Glutamatergic neuron (in vitro differentiated cells): ENCODE measurements at places on chromosomes 3 and 15.

DNA sequence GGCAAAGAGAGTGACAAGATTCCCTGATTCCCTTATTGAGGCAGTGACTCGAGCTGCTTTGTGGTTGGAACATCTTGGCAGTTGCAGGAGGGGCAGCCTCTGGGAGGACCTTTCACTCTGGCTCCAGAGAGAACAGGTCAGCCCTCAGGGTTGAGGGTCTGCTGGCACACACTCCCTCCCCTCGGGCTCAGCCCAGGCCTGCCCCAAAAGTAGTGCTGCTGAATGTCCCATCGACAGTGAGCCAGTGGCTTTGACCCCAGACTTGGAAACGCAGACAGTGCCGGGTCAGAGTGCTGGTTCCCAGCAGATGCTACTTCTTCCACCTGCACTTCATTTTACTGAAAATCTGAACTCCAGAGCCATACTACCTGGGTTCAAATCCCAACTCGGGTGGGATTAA is 25.6 kb upstream of the ATP2B2 start:
- DNase-seq = no peak

GRCh38 chr3:50302095-50303012 is 1.0 kb downstream of the HYAL1 start:
- DNase-seq = no peak

DNA sequence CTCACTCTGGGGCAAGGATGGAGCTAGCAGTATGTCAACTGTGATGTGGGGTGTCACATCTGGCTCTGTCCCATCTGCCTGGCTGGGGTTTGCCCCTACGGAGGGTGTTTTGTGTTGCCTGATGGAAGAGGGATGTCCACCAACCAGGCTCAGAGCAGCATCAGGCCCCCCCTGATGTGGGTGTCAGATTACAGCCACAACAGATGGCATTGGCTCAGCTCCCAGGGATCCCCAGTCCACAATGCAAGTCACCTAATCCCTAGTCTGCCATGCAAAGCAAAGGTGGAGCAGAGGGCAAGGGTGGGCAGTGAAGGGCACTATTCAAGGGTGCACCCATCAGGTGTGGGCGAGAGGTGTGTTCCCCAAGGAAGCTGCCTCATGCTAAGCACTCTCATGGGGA is 48.9 kb upstream of the AMOTL2 start:
- peak; percentile 25 for DNase-seq

DNA sequence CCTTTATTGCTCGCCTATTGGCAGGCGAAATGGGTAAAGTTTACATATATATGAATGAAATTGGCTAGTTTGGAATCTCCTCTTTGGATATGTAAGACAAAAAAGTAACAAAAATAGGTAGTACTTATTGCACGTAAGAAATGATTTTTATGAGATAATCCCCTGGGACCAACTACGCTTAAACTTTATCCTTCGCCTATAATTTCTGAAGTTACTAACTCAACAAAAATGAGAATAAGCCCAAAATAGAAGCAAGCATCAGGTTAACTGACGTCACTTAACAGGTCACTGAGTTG is 438 bp upstream of the SLC49A4 start:
- no peak for DNase-seq

DNA sequence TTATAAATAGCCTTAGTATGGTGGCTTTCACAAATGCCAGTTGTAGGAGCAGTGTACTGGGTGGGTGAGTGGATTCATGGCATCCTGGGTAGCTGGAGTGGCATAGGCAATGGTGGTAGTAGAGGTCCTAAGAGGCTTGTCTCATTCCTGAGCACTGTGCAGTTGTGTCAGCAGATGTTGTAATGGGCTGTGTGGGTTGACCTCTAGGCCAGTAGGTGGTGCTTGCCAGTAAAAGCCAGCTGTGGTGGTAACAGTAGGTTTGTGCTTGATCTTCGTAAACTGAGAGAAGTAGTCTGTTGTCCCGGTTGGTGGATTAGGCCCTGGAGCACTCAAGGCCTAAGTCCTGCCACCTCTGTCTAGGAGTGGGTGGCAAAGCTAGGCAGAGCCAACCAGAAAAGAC is 149.7 kb upstream of the SUCLG2 start:
- no peak for DNase-seq

DNA sequence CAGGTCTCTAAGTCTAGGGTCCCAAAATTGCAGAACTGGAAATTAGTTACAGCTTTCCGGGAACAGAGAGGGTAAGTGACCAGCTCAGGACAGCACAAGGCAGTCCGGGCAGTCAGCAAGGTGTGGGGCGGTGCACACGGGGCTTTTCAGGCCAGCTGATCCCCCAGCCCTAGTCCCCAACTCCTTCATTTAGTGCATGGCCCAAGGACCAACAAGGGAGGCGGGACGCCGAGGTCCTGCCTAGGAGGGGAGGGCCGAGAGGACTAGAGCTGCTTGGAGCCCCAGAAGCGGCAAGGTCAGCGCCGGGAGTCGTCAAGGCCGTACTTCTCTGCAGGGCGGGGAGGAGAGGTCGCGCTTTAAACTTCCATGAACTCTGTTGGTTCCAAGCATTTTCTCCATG is 2.0 kb upstream of the PDE8A start:
- DNase-seq = no peak

GRCh38 chr3:149343951-149344350 is 10.5 kb upstream of the TM4SF18 start:
- DNase-seq = no peak

- DNase-seq = no peak
These were observed 16.9 kb downstream of the CYP11A1 start for GRCh38 chr15:74350295-74351275.

GRCh38 chr15:61314427-61314826 is 85.3 kb upstream of the RORA start:
- DNase-seq = no peak
